Naive B cell (primary cell): ENCODE measurements at places on chromosomes 13 and 19. TPM values are rescaled to one million over a fixed set of nuclear protein-coding genes. Genes with fewer than 3 reads are reported as not detected.
A peak's percentile ranks its signal among the peaks of the same experiment; 100 is the strongest.

Gene SIRT2
- polyA plus RNA-seq, result 43.2 TPM

DNA sequence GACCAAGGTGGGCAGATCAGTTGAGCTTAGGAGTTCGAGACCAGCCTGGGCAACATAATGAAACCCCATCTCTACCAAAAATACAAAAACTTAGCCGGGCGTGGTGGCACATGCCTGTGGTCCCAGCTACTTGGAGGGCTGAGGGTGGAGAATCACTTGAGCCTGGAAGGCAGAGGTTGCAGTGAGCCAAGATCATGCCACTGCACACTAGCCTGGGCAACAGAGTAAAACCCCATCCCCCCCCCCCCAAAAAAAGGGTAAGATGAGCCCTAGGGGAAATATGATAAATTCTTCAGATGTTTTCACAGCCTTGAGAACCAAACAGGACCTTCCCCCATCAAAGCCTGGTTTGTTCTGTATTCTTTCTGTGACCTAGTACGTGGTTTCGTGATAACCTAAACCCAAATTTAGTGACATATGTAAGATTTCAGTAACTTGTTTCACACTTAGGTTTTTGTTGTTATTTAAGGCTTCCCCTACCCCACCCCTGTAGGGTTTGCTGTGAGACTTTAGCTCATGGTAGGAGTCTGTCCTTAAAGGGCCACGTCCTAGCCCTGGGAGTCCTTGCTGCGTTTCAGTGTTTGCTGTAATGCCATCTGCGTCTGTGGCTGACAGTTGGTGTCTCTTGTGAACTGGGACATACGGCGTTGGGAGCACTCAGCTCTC is 49.6 kb downstream of the MYO9B start:
- H3K4me3 ChIP-seq, result peak overlapping the region; percentile 89
- H3K27ac ChIP-seq, result peak overlapping the region; percentile 98
- DNase-seq, result no peak
- H3K36me3 ChIP-seq, result peaks cover 7% of the 10 kb centered on the region
- no peaks in the 10 kb centered on the region for H3K27me3 ChIP-seq
- peaks cover 65% of the 10 kb centered on the region for H3K4me1 ChIP-seq

GRCh38 chr13:111292710-111293485 is 27.5 kb upstream of the TEX29 start:
- H3K27me3 ChIP-seq, result no peaks in the 10 kb centered on the region
- no peak overlapping the region for H3K27ac ChIP-seq
- peaks cover 37% of the 10 kb centered on the region for H3K36me3 ChIP-seq
- DNase-seq, result no peak
- no peaks in the 10 kb centered on the region for H3K4me1 ChIP-seq

DNA sequence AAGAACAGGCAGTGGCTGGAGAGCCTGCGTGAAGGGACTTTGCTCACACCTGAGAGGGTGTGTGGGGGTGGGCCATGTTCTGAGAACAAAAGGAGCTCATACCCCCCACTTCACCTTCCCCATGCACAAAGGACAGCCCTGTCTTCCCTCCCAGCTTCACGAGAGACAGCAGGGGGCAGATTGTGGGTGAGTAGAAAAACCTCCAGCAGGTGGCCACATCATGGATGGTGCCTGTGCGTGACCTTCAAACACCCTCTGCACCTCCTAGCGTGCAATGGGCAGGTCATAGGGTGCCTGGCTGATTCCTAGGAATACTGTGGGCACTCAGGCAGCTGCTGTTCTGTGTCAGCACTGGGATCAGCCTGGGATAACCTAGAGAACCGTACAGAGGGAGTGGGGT is 36.3 kb upstream of the PSG9 start:
- no peak overlapping the region for H3K4me3 ChIP-seq
- H3K4me1 ChIP-seq, result no peaks in the 10 kb centered on the region
- H3K36me3 ChIP-seq, result no peaks in the 10 kb centered on the region

DNA sequence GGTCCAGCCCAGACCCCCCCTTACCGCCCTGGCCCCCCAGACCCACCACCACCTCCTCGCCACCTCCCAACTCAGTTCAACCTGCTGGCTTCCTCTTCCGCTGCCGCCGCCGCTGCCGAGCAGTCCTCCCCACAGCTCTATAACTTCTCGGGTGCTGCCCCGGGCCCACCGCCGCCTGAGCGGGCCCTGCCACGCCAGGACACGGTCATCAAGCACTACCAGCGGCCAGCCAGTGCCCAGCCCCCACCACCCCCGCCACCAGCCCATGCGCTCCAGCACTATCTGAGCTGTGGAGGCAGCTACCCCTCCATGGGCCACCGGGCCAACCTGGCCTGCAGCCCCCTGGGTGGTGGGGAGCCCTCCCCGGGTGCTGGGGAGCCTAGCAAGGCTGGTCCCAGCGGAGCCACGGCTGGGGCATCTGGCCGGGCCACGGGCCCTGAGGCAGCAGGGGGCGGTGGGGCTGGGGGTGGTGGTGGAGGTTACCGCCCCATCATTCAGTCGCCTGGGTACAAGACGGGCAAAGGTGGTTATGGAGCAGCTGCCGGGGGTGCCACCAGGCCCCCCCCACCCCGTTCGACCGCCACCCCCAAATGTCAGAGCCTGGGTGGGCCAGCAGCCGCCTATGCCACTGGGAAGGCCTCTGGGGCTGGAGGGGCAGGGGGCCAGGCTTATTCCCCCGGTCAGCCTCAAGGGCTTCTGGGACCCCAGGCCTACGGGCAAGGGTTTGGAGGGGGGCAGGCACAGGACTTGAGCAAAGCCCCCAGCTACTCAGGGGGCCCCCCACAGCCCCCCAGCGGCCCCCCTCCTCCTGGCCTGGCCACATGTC is 4.2 kb downstream of the PRR12 start:
- H3K27ac ChIP-seq, result no peak overlapping the region
- H3K36me3 ChIP-seq, result no peaks in the 10 kb centered on the region
- H3K4me1 ChIP-seq, result peaks cover 32% of the 10 kb centered on the region
- no peaks in the 10 kb centered on the region for H3K27me3 ChIP-seq
- no peak overlapping the region for H3K4me3 ChIP-seq

DNA sequence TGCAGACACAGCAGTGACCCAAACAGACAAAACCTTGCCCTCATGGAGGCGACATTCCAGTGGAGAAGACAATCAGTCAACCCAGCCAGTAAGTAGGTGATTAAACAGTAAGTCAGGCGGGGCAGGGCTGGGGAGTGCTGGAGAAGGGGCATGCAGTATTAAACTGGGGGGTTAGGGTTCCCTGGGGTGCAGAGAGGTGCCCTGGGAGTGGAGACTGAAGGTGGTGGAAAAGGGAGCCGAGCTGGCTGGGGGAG is 31.2 kb upstream of the FXYD3 start:
- no peaks in the 10 kb centered on the region for H3K36me3 ChIP-seq
- H3K4me1 ChIP-seq, result peaks cover 71% of the 10 kb centered on the region
- peak overlapping the region; percentile 96 for H3K27ac ChIP-seq
- DNase-seq, result no peak

- peak overlapping the region; percentile 52 for H3K27ac ChIP-seq
- DNase-seq, result no peak
- no peaks in the 10 kb centered on the region for H3K27me3 ChIP-seq
- no peak overlapping the region for H3K4me3 ChIP-seq
- peaks cover 10% of the 10 kb centered on the region for H3K4me1 ChIP-seq
Observed at GRCh38 chr19:12260861-12261260, 33.8 kb downstream of the ZNF44 start.

GRCh38 chr19:46131485-46132143 is 7.1 kb upstream of the IGFL3 start:
- no peak for DNase-seq
- no peak overlapping the region for H3K4me3 ChIP-seq
- peaks cover 6% of the 10 kb centered on the region for H3K36me3 ChIP-seq
- H3K27me3 ChIP-seq, result peaks cover 70% of the 10 kb centered on the region
